Left lung (tissue), 14 donors: ENCODE measurements at places on chromosomes 3 and 15. TPM values are rescaled to one million over a fixed set of nuclear protein-coding genes. Genes with fewer than 3 reads are reported as not detected.
A peak's percentile ranks its signal among the peaks of the same experiment; 100 is the strongest.

ALDH1A2 gene
- total RNA-seq, result 3.7 TPM

DNA sequence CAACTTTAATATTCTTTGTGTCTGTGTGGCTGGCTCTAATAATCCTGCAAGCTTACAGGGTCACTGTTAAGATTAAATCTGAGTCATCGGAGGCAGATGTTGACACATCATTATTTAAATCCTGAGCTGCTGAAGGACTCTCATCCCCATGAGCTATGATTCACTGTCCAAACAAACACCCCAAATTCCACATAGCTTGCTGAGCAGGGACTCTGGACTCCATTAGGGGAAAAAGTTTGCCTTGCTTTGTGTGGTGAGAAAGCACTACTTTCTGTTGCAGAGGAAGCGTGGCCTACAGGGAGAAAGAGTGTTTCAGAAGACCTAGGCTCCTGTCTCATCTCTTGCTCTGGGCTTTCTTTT is 213.7 kb downstream of the PDCD6IP start:
- H3K4me3 ChIP-seq, result no peak overlapping the region
- no peaks in the 10 kb centered on the region for H3K36me3 ChIP-seq
- no peak for DNase-seq

ERICH6 gene
- not detected for total RNA-seq

DPPA2 gene
- not detected for total RNA-seq

GRCh38 chr3:150106740-150107428 is 136.2 kb upstream of the PFN2 start:
- no peaks in the 10 kb centered on the region for H3K36me3 ChIP-seq
- no peaks in the 10 kb centered on the region for H3K27me3 ChIP-seq
- no peak for DNase-seq
- H3K4me1 ChIP-seq, result no peaks in the 10 kb centered on the region
- H3K4me3 ChIP-seq, result no peak overlapping the region

DNA sequence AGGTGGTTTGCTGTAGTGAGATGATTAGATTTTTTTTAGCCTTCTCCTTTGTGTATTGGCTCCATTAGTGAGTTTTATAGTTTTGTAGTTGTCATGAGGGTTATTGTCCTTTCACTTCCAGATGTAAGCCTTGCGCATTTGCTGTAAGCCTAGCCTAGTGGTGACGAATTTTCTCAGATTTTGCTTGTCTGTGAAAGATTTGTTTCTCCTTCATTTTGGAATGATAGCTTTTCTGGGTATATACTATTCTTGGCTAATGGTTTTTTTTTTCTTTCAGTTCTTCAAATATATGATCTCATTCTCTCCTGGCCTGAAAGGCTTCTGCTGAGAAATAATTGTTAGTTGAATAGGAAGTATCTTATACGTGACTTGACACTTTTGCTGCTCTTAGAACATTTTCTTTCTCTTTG is 166.5 kb upstream of the THRB start:
- H3K27ac ChIP-seq, result no peak overlapping the region
- no peaks in the 10 kb centered on the region for H3K27me3 ChIP-seq
- no peak overlapping the region for H3K4me3 ChIP-seq
- DNase-seq, result no peak

- H3K27ac ChIP-seq, result no peak overlapping the region
- no peaks in the 10 kb centered on the region for H3K36me3 ChIP-seq
- DNase-seq, result no peak
- H3K27me3 ChIP-seq, result no peaks in the 10 kb centered on the region
- H3K4me3 ChIP-seq, result no peak overlapping the region
Observed at GRCh38 chr3:122755491-122755890, 38.1 kb downstream of the HSPBAP1 start.

NDN gene
- 43.1 TPM for total RNA-seq

GOLGA6D gene
- total RNA-seq, result not detected

SCAANT1 gene
- not detected for total RNA-seq

GRCh38 chr15:73319460-73320245 is 49.1 kb downstream of the HCN4 start:
- no peaks in the 10 kb centered on the region for H3K4me1 ChIP-seq
- peaks cover 7% of the 10 kb centered on the region for H3K27me3 ChIP-seq
- H3K27ac ChIP-seq, result no peak overlapping the region
- no peak for DNase-seq

DNA sequence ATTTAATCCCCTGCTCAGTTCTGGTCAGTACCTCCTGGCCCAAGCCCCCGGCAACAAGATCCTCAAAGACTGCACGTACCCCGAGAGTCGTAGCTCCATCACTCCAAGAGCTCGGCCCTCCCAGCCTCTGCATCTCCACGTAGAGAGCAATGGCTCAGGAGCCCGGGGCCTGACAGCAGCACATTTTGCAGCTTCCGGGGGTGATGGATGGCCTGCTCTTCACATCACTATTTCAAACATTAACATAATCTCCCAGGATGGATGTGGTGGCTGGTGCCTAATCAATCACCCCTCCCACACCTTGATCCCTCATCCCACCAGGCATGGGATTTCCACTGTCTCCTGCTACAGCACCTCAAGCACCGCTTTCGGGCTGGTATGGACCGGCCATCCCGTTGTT is 28.1 kb downstream of the CACNA2D2 start:
- no peaks in the 10 kb centered on the region for H3K4me1 ChIP-seq
- no peak overlapping the region for H3K4me3 ChIP-seq
- no peaks in the 10 kb centered on the region for H3K36me3 ChIP-seq
- H3K27me3 ChIP-seq, result no peaks in the 10 kb centered on the region
- H3K27ac ChIP-seq, result no peak overlapping the region

DNA sequence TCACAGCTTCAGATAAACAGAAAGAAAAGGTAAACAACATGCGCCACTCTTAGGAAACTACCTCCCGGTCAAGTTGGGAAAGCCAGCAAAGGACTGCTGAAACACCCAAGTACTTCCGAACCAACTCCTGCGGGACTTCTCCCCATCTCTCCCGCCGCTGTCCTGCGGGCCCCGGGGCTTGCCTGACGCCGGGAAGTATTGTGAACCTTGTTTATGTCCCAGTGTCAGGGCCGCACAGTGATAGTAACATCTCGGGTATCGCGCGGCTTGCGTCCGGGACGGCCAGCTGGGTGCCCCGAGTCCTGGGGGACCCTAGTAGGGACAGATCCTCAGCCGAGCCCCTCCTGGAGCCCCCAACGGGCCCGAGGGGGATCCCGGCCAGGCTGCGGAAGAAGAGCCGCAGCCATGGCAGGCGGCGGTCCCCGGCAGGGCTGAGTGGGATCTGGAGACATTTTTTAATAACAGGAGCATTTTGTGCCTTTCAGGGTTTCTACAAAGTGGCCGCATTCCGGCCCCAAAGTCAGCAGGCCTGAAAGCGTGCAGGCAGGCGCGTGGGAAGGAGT is 756 bp downstream of the CLPX start:
- H3K27ac ChIP-seq, result peak overlapping the region; percentile 95
- H3K4me3 ChIP-seq, result peak overlapping the region; percentile 97
- DNase-seq, result peak; percentile 89
- H3K36me3 ChIP-seq, result no peaks in the 10 kb centered on the region
- peaks cover 45% of the 10 kb centered on the region for H3K4me1 ChIP-seq

DNA sequence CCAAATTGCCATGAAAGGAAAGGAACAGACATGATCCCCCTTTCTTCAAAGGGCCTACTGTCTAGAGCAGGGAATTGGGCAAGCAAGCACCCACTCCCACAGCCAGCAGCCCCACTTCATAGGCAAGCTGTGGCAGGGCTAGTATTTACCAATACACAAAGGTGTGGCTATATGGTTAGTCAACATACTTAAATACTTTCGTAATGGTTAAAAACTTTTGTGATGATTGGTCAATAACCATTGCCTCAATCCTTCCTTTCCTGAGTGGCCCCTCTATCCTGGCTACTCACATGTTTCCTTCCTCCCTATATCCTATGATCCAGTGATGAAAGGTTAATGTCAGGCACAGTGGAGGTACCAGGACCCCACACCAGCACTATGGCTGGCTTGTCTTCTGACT is 30.1 kb upstream of the ARL8B start:
- H3K27me3 ChIP-seq, result peaks cover 17% of the 10 kb centered on the region
- DNase-seq, result no peak
- no peaks in the 10 kb centered on the region for H3K36me3 ChIP-seq
- no peak overlapping the region for H3K4me3 ChIP-seq
- no peaks in the 10 kb centered on the region for H3K4me1 ChIP-seq

TRIM71 gene
- total RNA-seq, result 2.2 TPM

- H3K27ac ChIP-seq, result peak overlapping the region; percentile 93
- H3K4me1 ChIP-seq, result peaks cover 10% of the 10 kb centered on the region
- no peaks in the 10 kb centered on the region for H3K36me3 ChIP-seq
- peak overlapping the region; percentile 66 for H3K4me3 ChIP-seq
- H3K27me3 ChIP-seq, result no peaks in the 10 kb centered on the region
Observed at GRCh38 chr15:31392761-31393401, 66.2 kb downstream of the KLF13 start.

DNA sequence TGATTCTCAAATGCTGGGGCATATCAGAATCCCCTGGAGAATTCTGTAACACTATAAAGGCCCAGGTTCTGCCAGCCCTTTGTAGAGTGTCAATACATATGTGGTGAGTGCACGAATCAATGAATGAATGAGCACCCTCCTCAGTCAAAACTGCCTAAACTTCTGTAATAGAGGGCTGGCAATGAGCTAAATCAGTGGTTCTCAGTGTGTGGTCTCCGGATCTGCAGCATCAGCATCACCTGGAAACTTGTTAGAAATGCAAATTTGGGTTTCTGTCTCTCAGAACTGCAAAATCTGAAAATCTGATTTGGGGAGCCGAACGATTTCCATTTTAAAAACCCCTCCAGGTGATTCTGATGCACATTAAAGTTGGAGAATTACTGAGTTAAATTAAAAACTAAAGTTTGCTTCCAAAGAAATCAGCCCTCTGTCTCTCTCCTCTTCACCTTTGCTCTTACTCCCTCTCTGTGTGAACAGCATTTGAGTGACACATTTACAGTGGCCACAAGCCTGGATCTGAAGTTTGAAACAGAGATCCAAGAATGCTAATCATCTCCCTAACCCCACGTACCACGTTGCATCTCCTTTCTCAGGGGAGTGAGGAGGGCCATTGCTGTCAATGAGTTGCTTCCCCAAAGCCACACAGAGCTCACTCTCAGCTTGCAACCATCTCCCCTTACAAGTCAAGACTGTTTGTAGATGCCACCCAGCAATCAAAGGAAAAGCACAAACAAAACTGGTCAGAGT is 109.5 kb downstream of the STAC start:
- no peak for DNase-seq
- no peak overlapping the region for H3K27ac ChIP-seq
- no peaks in the 10 kb centered on the region for H3K27me3 ChIP-seq
- H3K36me3 ChIP-seq, result no peaks in the 10 kb centered on the region
- no peak overlapping the region for H3K4me3 ChIP-seq
- peaks cover 5% of the 10 kb centered on the region for H3K4me1 ChIP-seq

- no peaks in the 10 kb centered on the region for H3K27me3 ChIP-seq
- no peak for DNase-seq
- H3K4me3 ChIP-seq, result no peak overlapping the region
- H3K27ac ChIP-seq, result no peak overlapping the region
- H3K4me1 ChIP-seq, result no peaks in the 10 kb centered on the region
- H3K36me3 ChIP-seq, result no peaks in the 10 kb centered on the region
Observed at GRCh38 chr3:173993299-173993698, 595.8 kb downstream of the NLGN1 start.

DNA sequence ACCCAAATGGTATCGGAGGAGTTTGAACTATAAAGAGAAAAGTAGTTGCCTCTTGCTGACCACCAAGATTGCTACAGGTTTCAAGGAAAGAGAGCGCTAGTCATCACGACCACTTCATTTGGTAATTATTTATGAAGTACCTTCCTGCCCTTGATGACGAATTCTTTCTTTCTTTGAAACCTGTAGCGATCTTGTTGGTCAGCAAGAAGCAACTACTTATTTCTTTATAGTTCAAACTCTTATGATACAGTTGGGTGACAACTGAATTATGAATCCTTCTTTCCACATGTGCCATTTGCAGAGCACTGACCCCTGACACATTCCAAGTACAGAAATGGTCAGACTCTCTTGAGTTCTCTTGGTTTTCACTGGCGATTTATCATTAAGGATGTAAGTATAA is 46.8 kb downstream of the THRB start:
- no peak overlapping the region for H3K4me3 ChIP-seq
- no peaks in the 10 kb centered on the region for H3K27me3 ChIP-seq
- peaks cover 5% of the 10 kb centered on the region for H3K4me1 ChIP-seq
- H3K27ac ChIP-seq, result no peak overlapping the region
- DNase-seq, result no peak
- no peaks in the 10 kb centered on the region for H3K36me3 ChIP-seq

ARPC4 gene
- total RNA-seq, result 193 TPM

DNA sequence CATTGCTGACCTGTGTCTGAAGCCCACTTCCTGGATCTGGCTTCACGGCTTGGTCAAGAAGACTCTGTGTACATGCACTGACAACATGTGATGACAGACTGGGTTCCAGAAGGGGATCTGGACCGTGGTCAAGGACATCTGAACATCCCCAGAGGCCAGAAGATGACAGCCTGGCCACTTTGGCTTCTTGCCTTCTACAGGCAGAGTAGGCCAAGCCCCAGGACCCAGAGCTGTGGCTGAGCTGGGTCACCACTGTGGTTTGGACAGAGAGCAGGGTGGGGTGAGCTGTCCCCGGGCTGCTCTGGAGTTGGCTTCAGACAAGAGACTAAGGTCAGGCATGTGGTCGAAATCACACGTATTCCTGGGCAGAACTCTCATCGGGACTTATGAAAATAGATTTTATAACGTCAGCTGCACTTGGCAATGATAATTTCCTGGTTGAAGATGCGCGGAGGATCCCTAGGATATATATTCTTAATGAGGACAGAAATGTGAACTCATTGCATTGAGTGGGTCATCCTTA is 114.1 kb upstream of the FRMD4B start:
- no peaks in the 10 kb centered on the region for H3K27me3 ChIP-seq
- no peak overlapping the region for H3K4me3 ChIP-seq
- DNase-seq, result peak; percentile 32
- no peaks in the 10 kb centered on the region for H3K36me3 ChIP-seq
- no peaks in the 10 kb centered on the region for H3K4me1 ChIP-seq
- H3K27ac ChIP-seq, result peak overlapping the region; percentile 55

HEMK1 gene
- 24.0 TPM for total RNA-seq

ISG20 gene
- total RNA-seq, result 15.8 TPM

CELF6 gene
- 2.2 TPM for total RNA-seq

DNA sequence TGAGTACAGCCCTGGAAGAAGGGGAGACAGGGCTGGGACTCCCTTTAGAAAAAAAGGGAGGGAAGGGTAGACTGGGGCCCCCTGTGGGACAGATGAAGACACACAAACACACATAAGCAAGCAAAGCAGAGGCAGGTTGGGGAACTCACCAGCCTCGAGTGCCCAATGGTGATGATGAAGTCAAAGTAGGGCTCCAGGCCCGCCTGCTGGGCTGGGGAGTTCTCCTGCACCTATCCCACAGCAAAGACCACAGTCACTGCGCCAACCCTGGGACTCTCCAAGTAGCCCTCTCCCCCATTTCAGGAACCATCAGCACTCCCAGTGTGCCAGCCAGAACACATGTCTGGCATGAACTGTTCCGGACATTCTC is 4.1 kb downstream of the GORASP1 start:
- H3K27me3 ChIP-seq, result no peaks in the 10 kb centered on the region
- peaks cover 10% of the 10 kb centered on the region for H3K4me1 ChIP-seq
- no peak for DNase-seq
- no peaks in the 10 kb centered on the region for H3K36me3 ChIP-seq

FSTL1 gene
- total RNA-seq, result 265 TPM

GRCh38 chr3:70308760-70309159 is 3.7 kb downstream of the MDFIC2 start:
- no peak overlapping the region for H3K27ac ChIP-seq
- no peaks in the 10 kb centered on the region for H3K27me3 ChIP-seq
- no peaks in the 10 kb centered on the region for H3K36me3 ChIP-seq

TRPM1 gene
- not detected for total RNA-seq

GRCh38 chr15:101188637-101189408 is 63.0 kb downstream of the CHSY1 start:
- peak; percentile 60 for DNase-seq
- no peaks in the 10 kb centered on the region for H3K27me3 ChIP-seq
- H3K4me3 ChIP-seq, result peak overlapping the region; percentile 3
- no peaks in the 10 kb centered on the region for H3K36me3 ChIP-seq
- H3K27ac ChIP-seq, result peak overlapping the region; percentile 69

TGM4 gene
- total RNA-seq, result not detected

CTXN2 gene
- total RNA-seq, result not detected
